ENCODE measurements at places on chromosomes 5 and 9. TPM values are rescaled to one million over a fixed set of nuclear protein-coding genes. Genes with fewer than 3 reads are reported as not detected.

The SUSD3 gene
- total RNA-seq, result not detected

The FOXD4 gene
- 0.42 TPM for total RNA-seq

The CDH9 gene
- not detected for total RNA-seq

The TMOD1 gene
- 0.74 TPM for total RNA-seq

The TAF11L5 gene
- not detected for total RNA-seq

The PCAT7 gene
- total RNA-seq, result not detected
